ENCODE measurements at places on chromosomes 6 and 20.

- peak; percentile 86 for DNase-seq
These were observed at the start of gene PPP1R16B for GRCh38 chr20:38805502-38805957. Gene PPP1R16B, plus strand, starts transcription at chr20:38805697. Its CDS starts 30,229 bp downstream, at chr20:38835926.

- DNase-seq, result no peak
These were observed 79.0 kb upstream of the LAMA2 start for GRCh38 chr6:128803911-128804310.

GRCh38 chr20:59485576-59486454 is 118.5 kb upstream of the PHACTR3 start:
- DNase-seq, result no peak

DNA sequence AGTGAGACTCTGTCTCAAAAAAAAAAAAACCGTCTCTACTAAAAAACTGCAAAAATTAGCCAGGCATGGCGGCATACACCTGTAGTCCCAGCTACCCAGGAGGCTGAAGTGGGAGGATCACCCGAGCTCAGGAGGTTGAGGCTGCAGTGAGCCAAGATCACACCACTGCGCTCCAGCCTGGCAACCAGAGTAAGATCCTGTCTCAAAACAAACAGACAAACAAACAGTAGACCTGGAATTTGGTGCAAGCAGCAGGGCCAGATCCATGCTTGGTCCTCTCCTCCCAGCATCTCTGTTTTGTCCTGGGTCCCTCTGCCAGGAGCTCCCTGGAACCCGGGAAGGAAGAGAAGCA is 11.6 kb downstream of the RIPOR3 start:
- DNase-seq, result no peak
